ENCODE measurements at places on chromosomes 1 and 21.

DNA sequence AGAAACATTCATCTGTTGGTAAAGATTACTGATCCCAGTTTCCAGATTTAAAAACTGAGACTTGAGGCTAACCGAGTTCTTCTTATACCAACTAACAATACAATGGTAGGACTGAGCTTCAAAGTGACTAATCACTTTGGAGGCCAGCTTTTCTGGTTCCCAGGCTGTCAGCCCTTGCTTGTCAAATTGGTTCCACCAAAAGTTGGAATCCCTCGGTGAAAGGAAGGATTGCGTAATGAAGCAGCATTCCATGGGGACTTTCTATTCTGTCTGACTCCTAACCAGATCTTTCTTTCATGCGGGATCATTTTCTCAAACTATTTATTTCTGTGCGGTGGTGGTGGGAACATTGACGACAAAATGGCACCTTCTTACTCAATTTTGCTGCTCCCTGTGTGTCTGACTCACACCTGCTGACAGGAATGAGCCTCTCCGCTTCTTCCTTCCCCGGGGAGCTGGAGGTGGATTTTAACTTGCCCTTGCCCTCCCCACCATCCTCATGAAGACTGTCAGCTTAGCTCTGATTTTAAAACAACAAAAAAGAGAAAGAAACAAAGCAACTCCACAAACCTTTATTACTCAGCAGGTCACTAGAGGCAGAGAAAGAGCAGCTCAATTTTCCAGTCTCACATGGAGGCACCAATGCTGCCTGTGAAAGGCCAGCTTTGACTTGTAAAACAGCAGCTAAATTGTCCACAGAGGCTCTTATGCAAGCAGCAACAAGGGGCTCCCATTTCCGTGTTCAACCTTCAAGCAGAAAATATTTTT is 32.9 kb upstream of the RASAL2 start:
- DNase-seq: no peak

DNA sequence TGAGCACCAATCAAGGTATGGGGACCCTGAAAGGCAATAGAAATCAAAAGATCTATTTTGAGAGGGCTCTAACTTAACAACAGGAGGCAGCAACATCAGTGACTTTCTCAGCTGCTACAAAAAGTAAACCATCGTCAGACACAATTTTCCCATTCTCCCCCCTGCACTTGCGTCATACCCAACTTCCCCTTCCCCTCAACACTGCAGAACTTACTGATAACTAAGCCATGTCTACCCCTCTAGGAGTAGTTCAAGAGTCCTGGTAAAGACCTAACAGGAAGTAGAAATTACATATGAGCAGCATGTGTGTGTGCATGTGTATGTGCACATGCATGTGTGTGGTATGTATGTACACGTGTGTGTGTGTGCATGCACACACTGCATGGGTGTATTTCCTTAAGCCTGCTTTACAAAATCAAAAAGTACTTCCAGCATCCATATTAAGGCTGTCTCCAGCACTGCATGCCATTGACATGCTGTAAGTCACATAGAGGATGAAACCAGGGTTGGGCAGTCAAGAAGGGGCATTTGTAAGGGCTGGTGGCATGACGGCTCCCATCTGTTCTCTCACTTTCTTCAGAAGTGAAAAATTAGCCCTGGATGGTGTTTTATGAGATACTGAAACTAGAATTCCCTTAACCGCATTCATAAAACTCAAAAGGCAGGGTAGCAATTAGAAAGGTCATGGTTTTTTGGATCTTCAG is 460.1 kb upstream of the RUNX1 start:
- peak; percentile 6 for DNase-seq

DNA sequence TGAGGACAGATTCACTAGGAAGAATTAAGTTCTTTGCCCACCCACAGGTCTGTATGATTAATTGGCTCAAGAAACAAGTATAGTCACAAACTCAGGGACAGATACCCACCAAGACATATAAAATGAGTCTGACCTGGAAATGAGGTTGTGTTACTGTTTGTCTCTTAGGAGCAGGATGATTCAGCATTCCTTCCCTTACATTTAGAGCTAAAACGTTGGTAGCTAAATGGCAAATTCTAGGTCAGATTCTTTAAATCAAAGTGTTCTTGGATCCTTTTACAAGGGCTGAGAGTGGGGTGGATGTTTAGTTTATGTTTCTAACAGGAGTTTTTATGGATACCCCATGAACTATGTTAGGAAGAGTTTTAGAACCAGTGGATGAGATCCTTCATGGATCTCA is 4.7 kb downstream of the RIMKLA start:
- DNase-seq: no peak

GRCh38 chr1:167819849-167820683 is 93.9 kb downstream of the ADCY10 start:
- DNase-seq: peak; percentile 29

- DNase-seq: no peak
Measured at GRCh38 chr1:85888921-85889320, 180.7 kb upstream of the ZNHIT6 start.

- DNase-seq: peak; percentile 6
Measured at GRCh38 chr1:233587958-233588799, 25.7 kb upstream of the KCNK1 start.

DNA sequence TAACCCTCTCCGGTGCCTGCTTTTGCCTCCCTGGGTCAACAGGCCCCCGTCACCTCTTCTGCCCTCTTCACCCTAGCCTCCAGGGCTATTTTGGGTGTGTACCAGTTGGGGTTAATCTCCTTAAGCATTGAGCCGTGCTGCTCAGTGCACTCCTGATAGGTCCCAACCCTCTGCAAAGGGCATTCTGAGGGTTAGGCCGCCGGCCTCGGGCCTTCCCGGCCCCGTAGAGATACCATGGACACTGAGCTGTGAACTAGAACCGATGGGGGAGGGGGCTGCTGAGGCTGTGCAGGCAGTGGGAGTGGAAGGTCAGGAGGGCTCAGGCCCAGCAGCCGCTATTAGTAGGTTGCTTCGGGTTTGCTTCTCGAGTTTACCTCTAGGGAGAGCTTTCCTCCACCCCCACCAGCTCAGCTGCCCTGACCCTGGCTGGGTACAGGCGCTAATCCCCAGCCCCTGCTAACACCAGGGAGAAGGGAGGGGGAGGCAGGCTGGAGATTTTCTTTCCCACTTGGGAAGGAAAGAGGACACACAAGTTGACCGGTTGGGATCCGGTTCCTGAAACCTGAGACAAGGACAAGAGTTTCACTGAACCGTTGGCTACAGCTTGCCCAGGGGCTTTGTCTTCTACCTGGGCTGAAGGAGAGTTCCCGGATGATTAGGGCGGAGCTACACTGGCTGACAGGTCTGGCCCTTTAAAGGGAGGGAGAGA is 4.8 kb downstream of the LMOD1 start:
- DNase-seq: no peak

DNA sequence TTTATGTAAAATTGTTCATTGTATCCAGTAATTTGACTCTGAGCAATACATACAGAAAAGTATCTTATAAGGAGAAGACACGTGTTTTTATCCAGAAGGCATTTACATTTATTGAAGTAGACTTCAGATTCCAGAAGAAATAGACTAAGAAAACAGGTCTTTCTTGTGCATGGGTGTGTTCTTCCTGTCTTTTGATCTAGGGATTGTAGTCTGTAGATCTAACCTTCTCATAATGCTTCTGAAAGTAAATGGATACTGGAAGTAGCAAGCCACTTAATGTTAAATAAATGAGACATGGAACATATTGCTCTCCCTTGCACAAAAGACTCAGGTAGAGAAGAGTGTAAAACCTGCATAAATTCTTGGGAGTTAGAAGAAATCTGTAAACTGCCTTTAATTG is 853.2 kb upstream of the B3GALT2 start:
- no peak for DNase-seq

DNA sequence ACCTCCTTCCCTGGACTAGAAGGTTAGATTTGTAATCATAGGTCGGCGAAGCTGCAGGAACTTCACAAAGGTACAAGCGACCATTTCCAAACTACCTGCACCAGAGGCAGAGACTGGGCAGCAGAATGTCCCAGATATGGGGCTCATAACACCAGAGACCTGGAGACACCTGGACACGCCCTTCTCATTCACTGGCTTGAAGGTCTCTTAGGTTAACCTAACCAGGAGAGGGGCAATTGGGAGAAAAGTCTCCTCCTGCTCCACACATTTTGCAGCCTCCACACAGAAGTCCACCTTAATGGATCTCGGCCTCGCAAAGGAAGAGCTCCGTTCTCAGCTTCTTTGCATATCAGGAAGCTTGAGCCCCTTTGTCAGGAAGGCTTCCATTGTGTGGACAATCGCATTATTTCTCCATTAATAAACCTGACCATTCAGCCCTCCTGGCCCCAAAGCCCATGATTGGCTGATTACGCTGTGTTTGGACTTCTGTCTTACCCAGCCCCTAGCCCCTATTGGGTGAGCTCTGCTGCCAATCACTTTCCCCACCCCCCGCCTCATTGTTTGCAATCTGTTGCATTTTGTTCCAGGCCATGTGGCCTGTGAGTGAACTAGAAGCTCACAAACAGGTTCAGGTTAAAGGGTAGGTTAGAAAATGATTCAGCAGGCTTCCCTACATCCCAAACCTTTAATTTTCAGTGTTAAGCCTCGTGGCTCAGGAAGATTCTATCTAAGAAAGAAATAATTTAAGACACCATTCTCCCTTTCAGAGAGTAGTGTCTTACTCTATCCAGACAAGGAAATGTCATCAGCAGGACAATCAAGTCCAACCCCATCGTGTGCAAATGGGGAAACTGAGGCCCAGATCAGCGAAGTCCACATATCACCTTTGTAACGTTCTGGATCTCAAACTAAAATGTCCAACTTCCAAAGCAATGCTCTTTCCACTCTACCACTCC is 2.8 kb downstream of the MYCL start:
- peak; percentile 67 for DNase-seq

GRCh38 chr21:31447505-31447904 is 103.4 kb upstream of the TIAM1 start:
- DNase-seq: no peak

DNA sequence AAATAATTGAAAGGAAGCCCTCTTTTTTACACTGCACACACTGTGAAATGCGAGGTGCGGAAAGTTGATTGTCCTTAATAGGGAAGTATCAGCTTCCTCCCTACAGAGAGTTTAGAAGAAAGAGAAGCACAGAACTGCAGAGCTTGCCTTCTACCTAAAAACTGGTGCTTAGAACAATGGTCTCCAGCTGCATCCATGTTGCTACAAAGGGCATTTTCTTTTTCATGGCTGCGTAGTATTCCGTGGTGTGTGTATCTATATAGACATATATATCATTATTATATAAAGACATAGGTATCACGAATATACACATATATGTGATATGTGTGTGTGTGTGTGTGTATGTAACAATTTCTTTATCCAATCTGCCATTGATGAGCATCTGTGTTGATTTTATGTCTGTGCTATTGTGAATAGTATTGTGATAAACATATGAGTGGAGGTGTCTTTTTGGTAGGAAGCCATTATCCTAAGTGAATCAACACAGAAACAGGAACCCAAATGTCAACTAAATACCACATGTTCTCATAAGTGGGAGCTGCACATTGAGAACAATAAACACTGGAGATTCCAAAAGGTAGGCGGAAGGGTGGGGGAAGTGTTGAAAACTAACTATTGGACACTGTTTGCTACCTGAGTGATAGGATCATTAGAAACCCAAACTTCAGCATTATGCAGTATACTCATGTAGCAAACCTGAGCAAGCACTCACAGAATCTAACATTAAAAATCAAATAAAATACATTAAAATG is 290.0 kb upstream of the RUNX1 start:
- no peak for DNase-seq

DNA sequence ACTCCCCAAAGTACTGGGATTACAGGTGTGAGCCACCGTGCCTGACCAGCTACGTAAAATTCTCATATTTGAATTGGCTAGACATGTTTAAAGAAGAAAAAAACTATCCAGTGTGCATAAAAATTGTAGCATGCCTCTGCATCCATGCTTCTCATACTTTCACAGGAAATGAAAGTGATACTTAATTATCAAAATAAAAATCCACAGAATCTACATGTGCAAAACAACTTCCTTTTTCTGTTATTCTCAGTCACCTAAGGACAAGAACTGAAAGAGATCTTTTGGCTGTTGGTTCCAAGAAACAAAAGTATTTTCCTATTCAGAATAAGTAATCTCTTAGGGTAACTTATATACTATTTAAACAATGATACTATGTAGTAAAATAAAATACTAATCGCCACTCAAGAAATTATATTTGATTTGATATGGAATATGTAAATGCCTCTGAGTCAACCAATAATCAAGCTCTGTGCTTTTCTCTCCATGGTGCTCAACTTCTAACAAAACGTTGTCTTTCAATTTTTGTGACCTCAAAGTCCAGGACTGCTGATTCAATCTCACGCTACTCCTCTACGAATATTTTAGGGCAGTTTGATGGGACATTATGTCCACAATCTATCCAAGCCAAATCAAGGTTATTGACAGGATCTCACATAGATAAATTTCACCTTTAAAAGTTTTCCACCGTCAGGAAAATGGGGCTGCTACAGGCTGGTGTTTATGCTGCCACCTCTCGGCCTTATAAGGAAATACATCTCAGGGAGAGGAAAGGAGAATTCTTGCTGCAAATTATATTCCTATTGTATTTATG is 102.7 kb downstream of the ZNF281 start:
- DNase-seq: no peak

GRCh38 chr1:37290718-37291117 is 183.7 kb upstream of the ZC3H12A start:
- no peak for DNase-seq

All from substantia nigra (tissue), 51 donors.